ENCODE measurements at places on chromosomes 11 and 22. TPM values are rescaled to one million over a fixed set of nuclear protein-coding genes. Genes with fewer than 3 reads are reported as not detected.

GRCh38 chr22:40417881-40418280 lies 47.5 kb downstream of the SGSM3 start:
- DNase-seq: no peak

ZNF215 gene
- 0.44 TPM for total RNA-seq

CTTN gene
- 154 TPM for total RNA-seq

DNA sequence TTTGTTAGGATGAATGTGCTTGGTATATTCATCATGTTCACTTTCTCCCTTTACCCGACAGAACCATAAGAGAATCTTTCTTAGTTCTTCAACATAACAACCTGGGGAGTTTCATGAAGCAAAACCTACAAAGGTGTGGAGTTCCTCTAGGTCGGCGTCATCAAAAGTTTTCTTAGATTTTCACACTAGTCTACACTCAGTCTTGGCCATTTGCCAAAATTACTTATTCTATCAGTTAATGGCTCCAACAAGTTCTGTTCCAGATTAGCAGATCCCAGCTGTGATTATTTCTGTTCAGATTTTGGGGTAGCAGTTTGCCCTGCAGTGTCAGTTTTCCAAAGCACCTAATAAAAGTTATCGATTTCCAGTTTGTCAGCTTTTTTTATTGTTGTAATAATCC lies 935.8 kb upstream of the RAG2 start:
- no peak for DNase-seq

SORL1 gene
- 2.4 TPM for total RNA-seq

HSCB gene
- 24.3 TPM for total RNA-seq

YAP1 gene
- total RNA-seq: 65.8 TPM

GRCh38 chr11:72636376-72636775 lies 37.8 kb downstream of the PDE2A start:
- DNase-seq: no peak

GRCh38 chr22:46512683-46513082 lies 24.7 kb downstream of the CELSR1 start:
- no peak for DNase-seq

DNA sequence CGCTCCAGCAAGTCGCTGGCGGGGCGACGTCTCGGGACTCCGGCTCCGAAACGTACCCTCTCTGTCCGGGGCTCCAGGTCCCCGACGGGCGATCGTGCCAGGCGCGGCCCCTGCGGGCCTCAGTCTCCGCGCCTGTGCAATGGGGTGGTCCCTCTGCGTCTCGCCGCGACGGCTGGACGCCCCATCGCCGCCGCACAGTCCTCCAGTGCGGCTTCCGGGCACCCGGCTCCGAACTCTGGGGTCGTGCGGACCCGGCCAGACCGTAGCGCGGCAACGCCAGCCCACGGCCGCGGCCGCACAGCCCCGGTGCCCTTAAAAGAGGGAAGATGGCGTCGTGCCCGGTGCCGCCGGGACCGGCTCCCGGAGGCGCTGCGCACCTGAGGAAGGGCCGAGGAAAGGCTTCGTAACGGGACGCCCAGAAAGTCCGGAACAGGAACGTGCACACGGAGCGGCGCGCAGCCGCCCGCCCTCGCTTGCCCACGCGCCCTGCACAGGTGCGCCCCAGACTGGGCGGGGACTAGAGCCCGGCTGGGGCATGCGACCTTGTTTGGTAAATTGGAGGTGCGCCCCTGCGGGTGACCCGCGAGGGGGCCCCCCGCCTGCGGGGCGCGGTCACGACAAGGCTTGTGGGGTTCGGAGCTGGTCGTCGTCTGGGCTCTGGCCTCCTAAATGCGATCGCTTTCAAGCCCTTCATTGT lies 525 bp downstream of the BIK start:
- DNase-seq: no peak

All from gastrocnemius medialis (tissue), 4 donors.